ENCODE measurements at places on chromosomes 16 and 17.

GRCh38 chr16:88358023-88358420 is 24.7 kb upstream of the ZNF469 start:
- DNase-seq, result no peak

DNA sequence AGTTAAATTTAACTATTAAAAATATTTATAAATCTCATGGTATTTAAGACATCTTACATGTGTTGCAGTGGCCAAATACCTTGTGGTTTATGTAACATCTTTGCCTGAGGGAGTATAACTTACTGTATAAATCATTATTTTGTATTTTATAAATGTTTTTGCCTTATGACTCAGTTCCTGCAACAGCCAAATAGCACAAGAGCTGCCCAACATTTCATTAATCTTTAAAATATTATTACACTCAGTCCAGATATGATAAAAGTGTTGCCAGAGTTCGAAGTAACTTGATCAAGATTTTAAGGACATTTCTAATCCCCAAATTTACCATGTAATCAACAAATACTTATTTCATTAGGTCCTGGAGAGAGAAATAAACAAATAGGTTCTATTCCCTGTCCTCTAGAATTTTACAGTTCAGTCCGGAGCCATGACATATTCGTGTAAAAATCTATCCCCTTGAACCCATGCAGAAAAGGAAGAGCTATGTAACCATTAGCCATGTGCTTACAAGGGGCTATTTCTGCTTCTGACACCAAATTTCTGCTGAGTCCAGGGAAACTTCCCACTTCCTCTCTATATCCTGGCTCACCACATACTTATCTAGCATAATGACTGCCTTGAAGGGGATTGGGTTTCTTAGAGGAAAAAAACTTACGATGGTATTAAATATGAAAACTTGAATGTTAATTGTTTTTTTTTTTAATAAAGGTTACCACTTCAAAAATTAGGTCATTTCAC is 44.0 kb downstream of the IRX6 start:
- no peak for DNase-seq

DNA sequence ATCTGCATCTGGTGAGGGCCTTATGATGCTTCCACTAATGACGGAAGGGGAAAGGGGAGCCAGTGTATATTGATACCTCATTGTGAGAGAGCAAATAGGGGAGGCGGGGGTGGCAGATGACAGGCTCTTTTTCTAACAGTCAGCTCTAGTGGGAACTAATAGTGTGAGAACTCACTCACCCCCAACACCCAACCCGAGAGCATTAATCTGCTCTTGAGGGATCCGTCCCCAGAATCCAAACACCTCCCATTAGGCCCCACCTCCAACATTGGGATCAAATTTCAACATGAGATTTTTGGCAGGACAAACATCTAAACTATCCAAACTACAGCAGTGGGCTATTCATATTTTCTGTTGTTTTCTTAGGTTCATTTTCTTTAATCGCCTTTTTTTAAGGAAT is 54.4 kb downstream of the BPTF start:
- no peak for DNase-seq

GRCh38 chr16:85257483-85257882 is 145.2 kb upstream of the CIBAR2 start:
- DNase-seq, result no peak

DNA sequence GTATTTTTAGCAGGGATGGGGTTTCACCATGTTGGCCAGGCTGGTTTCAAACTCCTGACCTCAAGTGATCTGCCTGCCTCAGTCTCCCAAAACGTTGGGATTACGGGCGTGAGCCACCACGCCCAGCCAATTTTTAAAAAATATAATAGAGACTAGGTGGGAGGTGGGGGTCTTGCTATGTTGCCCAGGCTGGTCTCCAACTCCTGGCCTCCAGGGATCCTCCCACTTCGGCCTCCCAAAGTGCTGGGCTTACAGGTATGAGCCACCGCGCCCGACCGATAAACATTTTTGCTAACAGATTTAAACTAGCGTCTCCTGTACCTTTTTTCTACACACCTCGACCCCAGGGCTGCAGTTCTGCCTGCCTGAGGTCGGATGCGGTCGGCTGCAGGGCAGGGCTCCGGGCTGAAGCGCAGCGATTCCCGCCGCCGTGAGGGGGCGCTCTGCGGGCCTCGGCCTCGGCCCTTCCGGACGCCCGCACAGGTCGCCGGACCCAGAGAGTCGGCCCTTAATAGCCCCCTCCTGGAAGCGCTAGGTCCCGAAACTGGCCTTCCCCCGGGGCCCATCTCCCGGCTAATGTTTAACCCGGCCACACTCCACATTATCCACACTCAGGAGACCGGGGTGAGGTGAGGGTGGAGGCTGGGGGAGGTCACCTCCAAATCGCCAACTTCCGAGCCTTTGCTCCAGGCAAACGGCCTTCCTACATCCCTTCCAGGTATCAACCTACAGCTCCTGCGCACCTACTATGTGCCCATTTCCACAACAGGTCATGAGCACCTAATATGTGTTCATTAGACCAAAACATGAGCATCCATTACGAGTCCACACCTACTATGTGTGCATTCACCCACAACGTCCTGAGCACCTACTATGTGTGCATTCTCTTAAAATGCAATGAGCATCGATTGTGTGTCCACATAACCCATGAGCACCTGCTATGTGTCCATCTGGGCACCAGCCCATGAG is 2.0 kb upstream of the GLIS2 start:
- DNase-seq, result no peak

GRCh38 chr16:1460602-1461138 is 14.2 kb downstream of the CLCN7 start:
- no peak for DNase-seq

GRCh38 chr16:28531777-28532744 is 6.7 kb downstream of the NUPR1 start:
- DNase-seq, result no peak

DNA sequence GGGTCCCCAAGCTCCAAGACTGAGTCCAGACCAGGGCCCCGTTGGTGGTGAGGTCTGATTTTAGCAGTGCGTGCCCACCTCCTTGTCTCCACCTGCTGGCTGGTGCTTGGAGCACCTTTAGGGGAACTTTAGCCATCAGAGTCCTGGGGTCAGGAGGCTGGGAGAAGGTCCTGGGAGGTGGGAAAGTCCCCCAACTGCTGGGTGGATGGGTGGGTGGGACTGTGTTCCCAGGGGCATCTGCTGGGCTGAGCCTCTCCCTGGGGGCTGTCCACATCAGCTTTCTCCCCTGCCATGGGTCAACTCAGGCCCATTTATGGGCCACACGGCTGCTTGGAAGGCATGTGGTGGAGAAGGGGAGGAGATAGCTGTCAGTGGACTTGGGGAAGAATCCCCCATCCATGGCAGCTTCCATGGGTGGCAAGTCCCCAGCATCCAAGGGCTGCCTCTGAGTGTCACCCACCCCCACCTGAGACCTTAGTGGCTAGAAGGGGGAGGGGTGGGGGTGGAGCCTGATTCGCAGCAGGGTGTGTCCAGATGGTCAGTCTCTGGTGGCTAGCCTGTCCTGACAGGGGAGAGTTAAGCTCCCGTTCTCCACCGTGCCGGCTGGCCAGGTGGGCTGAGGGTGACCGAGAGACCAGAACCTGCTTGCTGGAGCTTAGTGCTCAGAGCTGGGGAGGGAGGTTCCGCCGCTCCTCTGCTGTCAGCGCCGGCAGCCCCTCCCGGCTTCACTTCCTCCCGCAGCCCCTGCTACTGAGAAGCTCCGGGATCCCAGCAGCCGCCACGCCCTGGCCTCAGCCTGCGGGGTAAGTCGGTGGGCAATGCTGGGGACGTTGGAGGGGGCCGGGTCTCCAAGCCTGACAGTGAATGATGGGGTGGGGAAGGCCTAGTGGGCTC is at the start of gene TRPV2:
TSS of gene TRPV2 (plus strand) at position 541 of the 894 bp plus-strand sequence. CDS start 2,098 bp downstream, outside the sequence.
- no peak for DNase-seq

DNA sequence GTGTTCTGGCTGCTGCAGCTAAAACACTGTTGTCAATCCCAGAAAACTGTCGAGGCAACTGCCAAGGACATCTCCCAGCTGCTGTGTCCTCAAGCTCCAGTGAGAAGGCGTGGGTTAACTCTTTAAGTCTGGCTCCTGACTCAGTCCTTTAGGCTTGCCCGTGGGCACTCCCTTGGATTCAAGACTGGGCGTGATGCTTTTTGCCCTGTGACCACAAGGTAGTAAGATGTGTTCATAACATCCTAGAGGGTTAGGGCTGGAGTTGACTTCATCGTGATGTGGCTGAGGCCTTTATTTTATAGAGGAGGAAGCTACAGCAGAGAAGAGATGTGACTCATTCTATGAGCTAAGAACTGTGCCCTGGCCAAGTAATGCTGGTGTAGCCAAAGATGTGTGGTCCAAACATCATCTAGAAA is 50.9 kb upstream of the TEKT3 start:
- DNase-seq, result no peak

DNA sequence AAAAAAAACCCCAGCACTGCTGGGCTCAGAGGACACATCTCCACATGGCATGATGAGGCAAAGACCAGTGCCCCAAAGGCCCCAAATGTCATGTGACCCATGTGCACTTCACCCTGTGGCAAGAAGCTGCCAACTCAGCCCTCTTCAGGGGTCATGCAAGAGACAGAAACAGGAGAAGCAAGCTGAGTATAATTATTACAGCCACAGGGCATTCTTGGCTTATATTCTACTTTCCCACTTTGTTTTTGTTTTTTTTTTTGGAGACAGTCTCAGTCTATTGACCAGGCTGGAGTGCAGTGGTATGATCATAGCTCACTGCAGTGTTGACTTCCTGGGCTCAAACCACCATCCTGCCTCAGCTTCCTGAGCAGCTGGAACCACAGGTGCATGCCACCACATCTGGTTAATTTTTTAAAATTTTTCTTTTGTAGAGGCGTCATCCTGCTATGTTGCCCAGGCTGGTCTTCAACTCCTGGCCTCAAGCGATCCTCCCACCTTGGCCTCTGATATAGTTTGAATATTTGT is 32.7 kb upstream of the LITAF start:
- no peak for DNase-seq

GRCh38 chr17:29138184-29138955 is 41.8 kb downstream of the MYO18A start:
- peak; percentile 34 for DNase-seq

- no peak for DNase-seq
Observed at GRCh38 chr16:89161763-89162713, 9.5 kb upstream of the CDH15 start.

GRCh38 chr17:33981711-33982601 is 273.1 kb upstream of the CCL2 start:
- no peak for DNase-seq

GRCh38 chr17:83190601-83191387 is 111.4 kb downstream of the METRNL start:
- no peak for DNase-seq

DNA sequence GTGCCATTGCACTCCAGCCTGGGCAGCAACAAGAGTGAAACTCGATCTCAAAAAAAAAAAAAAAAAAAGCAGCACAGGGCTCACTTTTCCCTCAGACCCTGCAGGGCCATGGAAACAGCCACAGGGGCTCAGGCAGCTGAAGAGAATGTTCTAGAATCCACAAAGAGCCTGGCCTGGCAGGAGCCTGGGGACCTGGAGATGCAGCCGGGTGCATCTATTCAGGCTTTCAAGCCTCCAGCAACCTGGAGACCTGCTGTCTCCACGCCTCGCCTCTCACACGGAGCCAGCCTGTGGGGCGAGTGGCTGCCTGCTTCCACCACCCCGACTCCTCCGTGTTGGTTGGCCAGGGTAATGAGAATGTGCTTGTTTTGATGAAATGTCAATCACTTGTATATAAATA is 44.0 kb upstream of the MEAK7 start:
- DNase-seq, result no peak

- no peak for DNase-seq
Observed at GRCh38 chr16:65908568-65908967, 457.9 kb upstream of the CDH5 start.

GRCh38 chr17:67246653-67247415 is 1.8 kb upstream of the HELZ start:
- no peak for DNase-seq

GRCh38 chr16:31085411-31085810 is 3.3 kb downstream of the PRSS53 start:
- DNase-seq, result no peak

GRCh38 chr17:79361873-79362771 is 248.7 kb downstream of the RBFOX3 start:
- DNase-seq, result no peak

- no peak for DNase-seq
Observed at GRCh38 chr17:45960311-45960710, 38.7 kb upstream of the STH start.

DNA sequence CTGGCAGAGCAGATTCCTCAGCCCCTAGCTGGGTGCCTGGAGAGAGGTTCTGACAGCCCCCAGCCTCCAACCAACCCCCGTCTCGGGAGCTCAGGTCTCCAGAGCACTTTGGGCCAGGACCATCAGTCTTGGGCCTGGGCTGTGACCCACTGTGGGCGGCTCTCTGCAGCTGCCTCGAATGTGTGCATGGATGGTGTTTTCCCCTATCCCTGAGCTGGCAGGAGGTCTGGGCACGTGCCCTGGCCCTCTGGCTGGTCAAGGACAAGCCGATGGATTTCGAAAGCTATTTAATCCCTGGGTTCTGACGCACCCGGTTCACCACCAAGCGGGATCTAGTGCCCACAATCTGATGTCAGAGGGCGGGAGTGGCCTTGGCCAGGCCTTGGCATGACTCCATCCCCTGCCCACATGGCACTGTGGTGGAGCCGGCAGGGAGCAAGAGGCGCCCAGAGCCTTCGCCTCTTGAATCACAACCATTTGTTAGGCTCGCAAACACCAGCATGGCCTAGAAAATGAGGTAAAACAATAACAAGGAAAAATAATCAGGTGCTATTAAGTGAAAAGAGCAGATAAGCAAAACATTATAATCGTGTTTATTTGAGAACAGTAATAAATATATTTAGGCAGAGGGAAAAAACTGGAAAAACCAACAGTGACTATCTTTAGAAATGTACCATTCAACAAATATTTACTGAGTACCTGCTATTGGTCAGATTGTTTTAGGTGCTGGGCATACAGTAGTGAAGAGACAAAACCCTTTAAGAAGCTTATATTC is 69.3 kb upstream of the TOB1 start:
- no peak for DNase-seq

DNA sequence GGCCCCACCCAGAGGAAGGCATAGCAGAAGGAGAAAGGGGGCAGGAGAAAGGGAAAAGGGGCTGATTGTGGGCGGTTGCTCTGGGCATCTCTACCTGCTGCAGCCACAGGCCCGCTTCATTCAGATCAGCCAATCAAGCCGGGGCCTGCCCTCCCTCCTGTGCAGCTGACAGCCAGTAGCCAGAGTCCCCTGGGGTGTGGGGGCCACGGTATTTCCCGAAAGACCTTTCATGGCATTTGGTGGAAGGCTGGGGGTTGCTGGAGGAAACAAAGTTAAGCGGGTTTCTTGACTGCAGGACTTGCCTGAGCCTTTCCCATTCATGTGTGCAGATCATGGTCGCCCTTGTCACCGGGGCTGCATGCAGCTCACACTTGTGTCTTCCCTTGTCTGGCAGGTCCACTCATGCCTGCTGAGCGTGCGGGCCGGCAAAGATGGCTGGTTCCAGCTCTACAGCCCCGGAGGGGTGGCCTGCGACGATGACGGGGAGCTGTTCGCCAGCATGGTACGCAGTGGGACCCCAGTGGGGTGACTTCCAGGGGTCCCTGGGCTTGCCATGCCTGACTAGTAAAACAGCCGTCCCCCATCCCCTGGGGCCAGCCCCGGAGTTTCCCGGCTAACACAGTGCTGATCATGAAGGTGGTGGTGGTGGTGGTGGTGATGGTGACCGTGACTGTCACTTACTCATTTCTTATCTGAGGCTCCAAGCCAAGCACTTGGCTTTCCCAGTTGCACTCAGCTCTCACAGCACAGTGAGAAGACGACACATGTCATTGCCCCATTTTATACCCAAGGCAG is 82.7 kb upstream of the PLCG2 start:
- no peak for DNase-seq

- no peak for DNase-seq
Observed at GRCh38 chr16:76386784-76387183, 109.6 kb downstream of the CNTNAP4 start.

GRCh38 chr16:25093208-25094061 is 18.1 kb upstream of the LCMT1 start:
- no peak for DNase-seq
